T-cell (primary cell): ENCODE measurements at places on chromosomes 7 and 10.

DNA sequence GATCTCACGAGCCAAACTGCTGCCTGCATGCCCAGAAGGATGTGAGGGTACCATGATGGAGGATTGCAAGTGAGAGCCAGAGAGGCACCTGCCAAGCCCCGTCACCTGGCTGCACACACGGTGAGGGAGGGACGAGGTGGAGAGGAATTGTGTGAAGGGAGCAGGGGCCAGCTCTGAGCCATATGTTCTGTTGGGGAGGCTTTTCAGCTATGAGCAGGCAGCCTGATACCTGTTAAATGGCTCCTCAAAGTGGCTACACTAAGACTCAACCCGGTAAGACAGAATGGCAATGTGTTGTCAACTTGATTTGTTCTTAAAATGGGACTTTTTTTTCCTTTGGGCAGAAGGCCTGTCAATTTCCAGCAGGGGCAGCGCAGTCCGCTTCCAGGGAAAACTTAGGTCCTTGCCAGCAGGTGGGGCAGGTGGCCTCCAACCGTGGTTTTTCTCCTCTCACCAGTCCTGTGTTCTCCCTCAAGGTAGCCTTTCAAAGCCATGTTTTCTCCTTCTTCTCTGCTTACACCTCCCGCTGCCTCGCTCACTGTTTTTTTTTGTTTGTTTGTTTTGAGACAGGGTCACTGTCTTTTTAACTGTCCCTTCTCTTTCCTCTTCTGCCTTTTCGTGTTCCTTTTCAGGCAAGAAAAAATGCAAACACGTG lies 57.7 kb upstream of the ZNRF2 start:
- DNase-seq = no peak

DNA sequence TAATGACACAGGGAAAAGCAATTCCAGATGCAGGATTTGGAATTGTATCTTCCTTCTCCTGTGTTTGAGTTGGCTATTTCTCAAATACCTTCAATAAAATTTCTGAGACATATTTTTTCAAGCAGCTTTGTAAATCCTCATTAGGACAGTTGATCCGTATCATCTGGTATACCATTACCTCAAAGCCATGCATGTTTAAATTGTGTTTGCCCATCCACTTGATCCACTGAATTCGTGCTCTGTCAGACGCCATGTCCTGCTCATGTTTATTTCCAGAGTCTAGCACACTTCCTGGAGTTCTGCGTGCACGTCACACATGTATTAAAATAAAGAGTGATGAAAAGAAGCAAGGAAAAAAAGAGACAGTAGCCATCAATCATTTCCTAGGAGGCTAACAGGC lies 141.8 kb upstream of the CDC14C start:
- DNase-seq = no peak

- no peak for DNase-seq
Observed at GRCh38 chr7:27409776-27410175, 167.2 kb downstream of the EVX1 start.

- no peak for DNase-seq
Observed at GRCh38 chr7:156196649-156197048, 384.4 kb upstream of the SHH start.

DNA sequence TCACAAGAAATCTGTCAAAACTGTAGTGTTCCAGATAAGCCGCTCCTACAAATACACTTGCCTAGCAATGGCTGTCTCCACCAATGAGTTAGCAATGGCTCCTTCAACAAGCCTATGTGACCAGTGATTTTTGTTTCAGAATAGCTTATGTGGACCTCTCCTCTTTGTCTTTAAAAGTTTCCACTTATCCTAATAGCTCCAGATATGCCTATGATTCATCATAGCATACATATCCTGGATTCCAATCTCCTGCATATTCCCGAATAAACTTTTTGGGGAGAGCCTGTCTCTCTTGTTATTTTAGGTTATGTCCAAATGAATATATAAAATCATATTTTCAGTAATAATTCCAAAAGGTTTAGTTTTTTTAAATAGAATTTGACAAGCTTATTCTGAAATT lies 510.6 kb downstream of the ARL4A start:
- no peak for DNase-seq
